Mesenteric fat pad (tissue), 1 donor: ENCODE measurements at places on chromosomes 11 and 22. TPM values are rescaled to one million over a fixed set of nuclear protein-coding genes. Genes with fewer than 3 reads are reported as not detected.

DNA sequence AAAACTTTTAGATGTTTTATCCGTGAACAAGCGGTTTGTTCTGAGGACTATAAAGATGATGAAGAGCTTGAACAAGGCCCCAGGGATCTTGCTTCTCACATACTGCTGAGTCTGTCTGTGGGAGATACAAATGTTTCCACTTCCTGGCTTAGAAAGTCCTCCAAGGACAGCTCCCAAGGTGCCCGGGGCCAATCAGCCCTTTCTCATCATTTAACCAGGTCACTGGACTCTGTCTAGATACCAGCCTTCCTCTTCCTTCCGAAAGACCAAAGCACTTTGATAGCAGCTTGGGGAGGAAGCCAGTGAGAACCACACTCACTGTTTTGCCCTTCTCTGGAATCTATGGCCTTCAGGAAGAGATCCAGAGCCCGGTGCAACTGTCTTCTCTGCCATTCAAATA, 4.3 kb upstream of the MICAL2 start:
- no peak for DNase-seq

DNA sequence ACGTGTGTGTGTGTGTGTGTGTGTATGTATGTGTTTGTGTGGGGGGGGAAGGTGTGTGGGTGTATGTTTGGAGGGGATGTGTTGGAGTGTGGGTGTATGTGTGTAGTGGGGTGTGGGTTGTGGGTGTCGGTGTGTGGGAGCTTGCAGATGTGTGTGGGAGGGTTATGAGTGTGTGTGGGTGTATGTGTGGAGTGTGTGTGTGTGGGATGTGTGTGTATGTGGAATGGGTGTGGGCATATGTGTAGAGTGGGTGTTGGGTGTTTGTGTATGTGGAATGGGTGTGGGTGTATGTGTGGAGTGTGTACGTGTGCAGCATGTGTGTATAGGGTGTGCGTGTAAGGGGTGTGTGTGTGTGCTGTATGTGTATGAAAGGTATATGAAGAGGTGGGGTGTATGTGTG, 14.7 kb downstream of the STX3 start:
- no peak for DNase-seq

GRCh38 chr11:128890543-128891368, at the start of gene KCNJ5:
KCNJ5 (plus strand) TSS chr11:128891356; CDS start chr11:128911274, 19,918 bp downstream.
- peak; percentile 89 for DNase-seq

DNA sequence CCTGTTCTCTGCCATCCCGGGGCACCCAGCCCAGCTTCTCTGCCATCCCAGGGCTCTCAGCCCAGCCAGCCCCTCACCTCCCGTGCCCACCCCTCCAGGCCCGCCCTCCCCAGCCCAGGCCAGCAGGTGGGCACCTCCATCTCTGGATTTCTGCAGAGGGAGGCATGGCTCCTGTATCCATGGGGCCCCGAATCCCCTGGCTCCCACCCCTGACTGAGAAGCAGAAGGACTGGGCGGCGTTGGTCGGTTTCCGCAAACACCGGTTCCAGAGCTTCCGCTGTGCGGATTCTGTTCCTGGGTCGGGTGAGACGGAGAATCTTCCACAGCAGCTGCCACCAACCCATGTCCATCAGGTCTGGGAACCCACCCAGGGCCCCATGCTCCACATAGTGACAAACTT, 240.3 kb downstream of the BRD1 start:
- peak; percentile 74 for DNase-seq

- no peak for DNase-seq
Observed at GRCh38 chr11:103929170-103929903, 107.1 kb upstream of the DDI1 start.

- no peak for DNase-seq
Observed at GRCh38 chr11:63791495-63792167, 21.6 kb upstream of the SPINDOC start.

GRCh38 chr11:63914896-63915691, 1.9 kb downstream of the RCOR2 start:
- DNase-seq, result no peak

- DNase-seq, result no peak
Observed at GRCh38 chr22:42695294-42695693, 25.4 kb downstream of the A4GALT start.

Gene OR4D5
- total RNA-seq, result not detected

Gene ZNF215
- 2.5 TPM for total RNA-seq

Gene TECTA
- total RNA-seq, result 0.84 TPM
